ENCODE measurements at places on chromosomes 16 and 17. TPM values are rescaled to one million over a fixed set of nuclear protein-coding genes. Genes with fewer than 3 reads are reported as not detected.

The TP53TG3C gene
- 0.29 TPM for total RNA-seq

The ABCC11 gene
- total RNA-seq = under 0.01 TPM

The TBC1D26 gene
- not detected for total RNA-seq

The MPDU1 gene
- total RNA-seq = 203 TPM

The ZFPM1 gene
- total RNA-seq = 4.4 TPM

The TNK1 gene
- 0.22 TPM for total RNA-seq

The STH gene
- total RNA-seq = not detected

The HOXB6 gene
- 0.29 TPM for total RNA-seq

The HSPB9 gene
- not detected for total RNA-seq

The TNFSF12 gene
- total RNA-seq = 10.7 TPM

All from placental pericyte (primary cell).